ENCODE measurements at places on chromosomes 11 and 22.

DNA sequence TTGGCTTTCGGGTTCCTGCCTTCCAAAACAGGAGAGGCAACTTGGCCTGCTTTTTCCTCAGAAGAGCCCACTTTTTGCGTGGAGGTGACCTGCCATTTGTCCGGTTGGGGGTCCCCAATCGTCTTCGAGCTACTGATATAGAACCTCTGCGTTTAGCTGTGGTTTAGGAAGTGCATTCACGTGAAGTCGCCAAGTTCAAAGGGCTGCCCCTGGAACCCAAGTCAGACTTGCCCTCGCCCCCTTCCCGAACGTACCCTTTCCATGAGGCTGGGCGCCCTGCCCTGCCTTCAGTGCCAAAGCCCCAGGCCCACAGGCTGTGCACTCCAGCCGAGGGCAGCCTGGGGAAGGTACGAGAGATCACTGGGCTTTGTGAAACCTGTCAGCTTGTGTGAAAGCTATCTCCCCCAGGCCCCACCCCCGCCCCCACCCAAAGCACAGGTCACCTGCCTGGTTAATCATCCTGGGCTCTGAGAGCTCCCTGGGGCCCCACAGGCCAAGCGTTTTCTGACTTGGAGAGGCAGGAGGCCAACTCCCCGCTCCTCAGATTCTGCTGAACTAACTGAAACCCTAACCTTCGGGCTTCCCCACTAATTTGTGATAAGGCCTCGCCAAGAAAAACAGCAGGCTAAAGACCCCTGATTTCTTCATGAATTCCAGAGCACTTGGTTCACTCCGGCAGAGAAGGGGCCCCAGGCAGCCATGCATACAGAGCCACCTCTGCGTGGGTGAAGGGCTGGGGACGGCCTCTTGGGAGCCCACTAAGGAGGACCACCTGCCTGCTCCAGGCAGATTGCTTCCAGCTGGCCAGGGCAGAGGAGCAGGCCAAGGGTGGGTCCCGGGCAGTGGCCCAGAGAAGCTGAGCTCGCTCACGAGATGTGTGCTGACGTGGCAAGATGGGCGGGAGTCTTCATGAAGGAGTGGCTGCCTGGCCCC lies 25.8 kb upstream of the KCNQ1OT1 start:
- no peak for DNase-seq

DNA sequence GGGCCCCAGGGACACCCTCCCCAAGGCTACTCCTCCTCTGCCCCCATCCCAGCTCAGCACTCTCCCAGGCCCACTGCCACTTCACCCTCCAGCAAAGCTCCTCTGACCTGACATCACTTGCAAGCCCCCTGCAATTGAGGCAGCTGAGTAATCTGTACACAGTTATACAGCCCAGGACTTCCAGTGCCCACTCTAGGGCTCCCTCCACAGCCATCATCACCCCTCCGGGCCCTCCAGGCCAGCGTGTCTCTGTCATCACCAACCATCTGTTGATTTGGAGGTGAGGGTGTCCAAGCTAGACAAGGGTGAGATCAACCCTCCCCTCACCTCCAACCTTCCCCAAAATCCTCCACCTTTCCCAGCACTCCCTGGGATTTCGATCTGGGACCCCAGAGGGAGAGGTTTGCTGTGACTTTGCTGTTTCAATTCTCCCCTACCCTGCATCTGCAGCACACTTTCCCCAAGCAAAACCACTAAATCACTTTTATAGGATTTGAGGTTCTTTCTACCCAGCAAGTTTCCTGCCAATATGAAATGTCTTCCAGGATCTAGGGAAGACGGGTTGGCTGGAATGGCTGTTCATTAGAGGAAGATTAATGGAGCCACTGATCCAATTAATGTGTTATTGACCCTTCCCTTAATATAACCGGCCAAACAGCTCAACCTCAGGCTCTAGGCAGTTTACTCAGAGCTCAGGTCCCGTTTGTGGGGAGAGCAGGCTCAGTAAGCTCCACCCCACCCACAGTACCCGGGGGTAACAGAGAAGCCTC lies 92.9 kb downstream of the CHST1 start:
- no peak for DNase-seq

DNA sequence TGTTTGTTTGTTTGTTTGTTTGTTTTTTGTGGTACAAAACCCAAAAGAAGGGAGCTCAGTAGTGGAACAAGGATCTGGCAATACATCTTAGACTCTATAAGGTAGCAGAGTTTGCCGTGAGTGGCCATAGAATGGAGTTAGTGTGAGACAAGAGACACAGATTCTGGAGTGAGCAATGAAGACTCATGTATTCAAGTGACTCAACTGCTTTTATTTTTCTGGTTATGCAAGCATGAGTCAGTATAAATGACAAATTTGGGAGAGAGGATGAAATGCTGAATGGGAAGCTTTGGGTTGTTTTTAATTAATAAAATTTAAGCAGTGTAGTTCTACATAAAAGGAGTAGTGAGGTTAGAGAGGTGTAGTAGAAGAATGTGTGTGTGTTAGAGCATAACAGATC lies 143.6 kb upstream of the ANO5 start:
- no peak for DNase-seq

DNA sequence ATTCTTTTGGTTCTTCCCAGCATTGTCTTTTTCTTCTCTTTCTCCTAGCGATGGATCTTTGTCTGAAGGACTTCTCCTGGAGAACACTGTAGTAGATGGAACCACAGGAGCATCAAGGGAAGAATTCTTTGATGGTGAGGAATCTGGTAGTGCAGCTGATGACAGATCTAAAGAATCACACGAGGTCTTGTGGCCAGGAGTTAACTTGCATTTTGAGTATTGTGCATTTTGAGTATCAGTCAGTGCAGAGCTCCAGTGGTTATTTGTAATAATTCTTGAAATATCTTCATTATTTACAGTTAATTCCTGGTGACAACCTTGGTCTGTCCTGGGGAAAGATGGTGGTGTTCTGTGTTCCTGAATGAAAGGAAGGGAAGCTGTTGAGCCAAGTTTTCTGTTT lies 14.5 kb upstream of the POGLUT3 start:
- no peak for DNase-seq

DNA sequence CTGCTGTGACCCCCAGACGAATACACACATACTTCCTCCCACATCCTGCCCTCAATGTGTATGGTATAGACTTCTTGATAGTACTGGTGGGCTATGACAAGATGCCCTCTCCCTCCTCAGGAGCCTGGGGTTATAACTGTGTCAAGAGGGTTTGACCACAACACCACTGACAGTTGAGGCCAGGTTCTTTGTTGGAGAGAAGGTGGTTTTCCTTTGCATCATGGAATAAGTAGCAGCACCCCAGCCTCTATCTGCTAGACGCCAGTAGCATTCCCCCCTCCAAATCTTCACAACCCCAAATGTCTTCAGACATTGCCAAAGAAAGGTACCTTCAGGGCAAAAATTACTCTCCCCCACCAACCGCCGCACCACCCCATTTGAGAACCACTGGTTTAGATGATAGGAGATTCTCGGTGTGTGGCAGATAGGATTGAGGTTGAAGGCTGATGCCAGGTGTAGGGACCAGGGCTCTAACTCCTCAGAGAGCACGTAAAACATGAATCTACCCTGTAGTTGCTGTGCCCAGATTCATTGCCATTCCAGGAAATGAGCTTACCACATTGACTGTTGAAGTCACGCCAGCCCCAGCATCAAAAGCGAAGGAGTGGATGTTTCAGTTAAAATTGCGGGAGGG lies 5.5 kb upstream of the MYO18B start:
- DNase-seq: no peak

DNA sequence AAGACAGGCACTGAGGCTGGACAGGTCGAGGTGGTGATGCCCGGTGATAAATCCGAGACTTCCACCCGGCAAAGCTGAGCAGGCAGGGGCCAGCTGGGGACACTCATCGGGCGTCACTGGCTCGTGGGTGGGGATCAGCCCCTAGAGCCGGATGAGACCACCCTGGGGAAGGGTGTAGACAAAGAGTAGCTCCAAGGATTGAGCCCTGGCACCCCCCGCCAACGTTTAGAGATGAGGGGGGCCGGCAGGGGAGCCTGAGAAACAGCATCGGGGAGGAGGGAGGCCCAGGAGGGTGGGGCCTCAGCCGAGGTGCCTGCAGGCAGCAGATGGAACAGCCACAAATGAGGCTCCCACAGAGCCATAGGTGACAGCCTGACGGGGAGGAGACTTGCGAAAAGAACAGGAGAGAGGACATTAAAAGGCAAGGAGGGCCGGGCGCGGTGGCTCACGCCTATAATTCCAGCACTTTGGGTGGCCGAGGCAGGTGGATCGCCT lies 27.4 kb upstream of the CBX7 start:
- DNase-seq: no peak

- no peak for DNase-seq
These were observed 332 bp downstream of the TEAD1 start for GRCh38 chr11:12674571-12674935.

- no peak for DNase-seq
These were observed 6.7 kb upstream of the TRIM44 start for GRCh38 chr11:35655856-35656255.

- DNase-seq: no peak
These were observed 21.4 kb downstream of the GNAZ start for GRCh38 chr22:23091760-23092159.

DNA sequence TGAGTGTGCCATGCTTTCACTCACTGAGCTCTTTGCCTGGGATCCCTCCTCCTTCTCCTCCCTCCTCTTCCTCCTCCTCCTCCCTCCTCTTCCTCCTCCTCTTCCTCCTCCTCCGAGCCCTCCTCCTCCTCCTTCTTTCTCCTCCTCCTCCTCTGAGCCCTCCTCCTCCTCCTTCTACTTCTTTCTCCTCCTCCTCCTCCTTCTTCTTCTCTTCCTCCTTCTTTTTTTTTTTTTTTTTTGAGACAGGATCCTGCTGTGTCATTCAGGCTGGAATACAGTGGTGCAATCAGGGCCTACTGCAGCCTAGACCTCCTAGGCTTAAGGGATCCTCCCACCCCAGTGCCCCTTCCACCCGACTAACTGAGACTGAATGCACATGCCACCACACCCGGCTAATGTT lies 62.3 kb downstream of the DEUP1 start:
- DNase-seq: no peak

DNA sequence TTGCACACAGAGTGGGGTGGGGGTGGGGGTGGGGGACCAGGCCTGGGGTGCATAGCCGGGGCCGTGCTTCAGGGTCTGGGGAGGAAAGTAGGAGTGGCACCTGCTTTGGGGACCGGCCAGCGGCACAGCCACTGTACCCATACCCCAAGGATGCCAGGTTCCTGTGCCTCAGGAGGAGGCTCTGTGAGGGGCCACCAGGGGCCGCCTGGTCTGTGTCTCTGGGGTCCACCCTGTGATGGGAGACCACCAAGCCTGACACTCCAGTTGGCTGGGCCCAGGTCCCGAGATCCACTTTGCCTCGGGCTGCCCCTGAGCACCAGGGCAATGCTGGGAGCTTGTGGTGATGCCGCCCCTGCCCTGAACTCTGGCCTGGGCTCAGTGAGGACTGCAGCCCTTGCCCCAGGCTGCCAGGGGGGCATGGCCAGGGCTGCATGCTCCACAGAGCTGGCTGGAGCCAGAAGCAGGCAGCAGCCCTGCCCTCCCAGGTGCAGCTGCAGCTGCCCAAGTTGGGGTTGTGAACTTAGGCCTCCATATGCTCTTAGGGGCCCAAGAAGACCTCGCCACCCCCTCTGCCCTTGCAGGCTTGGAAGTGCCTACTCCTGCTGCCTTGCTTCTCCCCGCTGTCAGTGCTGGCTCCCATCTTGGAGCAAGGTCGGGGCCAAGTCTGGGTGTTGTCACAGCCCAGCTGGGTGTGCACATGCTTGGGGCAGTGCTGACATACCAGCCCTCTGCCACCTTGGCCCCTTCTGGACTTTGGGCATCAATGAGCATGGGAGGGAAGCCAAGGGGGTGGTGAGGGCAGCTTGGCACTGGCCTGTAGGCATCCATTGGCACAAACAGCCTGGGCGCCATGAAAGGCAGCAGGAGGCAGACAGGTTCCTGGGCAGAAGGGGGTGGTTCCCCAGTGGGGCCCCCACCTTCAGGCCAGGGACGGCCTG lies 123.3 kb upstream of the THY1 start:
- DNase-seq: no peak

DNA sequence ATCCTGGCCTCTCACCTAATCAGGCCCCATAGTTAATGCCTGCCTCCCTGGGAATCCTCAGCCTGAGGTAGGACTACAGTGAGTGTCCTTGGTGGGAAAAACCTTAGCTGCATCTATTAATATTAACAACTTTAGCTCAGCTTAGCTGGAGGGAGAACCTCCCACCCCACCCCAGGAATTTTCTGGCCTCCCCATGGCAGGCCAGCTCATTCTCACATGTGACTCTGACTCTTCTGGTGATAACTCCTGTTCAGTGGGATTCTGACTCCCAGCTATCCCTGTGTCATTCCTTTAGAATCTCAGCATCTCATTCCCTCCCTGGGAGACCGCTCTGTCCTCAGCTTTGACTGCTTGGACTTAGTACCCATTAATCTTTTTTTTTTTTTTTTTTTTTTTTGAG lies 14.5 kb downstream of the ART5 start:
- DNase-seq: no peak

DNA sequence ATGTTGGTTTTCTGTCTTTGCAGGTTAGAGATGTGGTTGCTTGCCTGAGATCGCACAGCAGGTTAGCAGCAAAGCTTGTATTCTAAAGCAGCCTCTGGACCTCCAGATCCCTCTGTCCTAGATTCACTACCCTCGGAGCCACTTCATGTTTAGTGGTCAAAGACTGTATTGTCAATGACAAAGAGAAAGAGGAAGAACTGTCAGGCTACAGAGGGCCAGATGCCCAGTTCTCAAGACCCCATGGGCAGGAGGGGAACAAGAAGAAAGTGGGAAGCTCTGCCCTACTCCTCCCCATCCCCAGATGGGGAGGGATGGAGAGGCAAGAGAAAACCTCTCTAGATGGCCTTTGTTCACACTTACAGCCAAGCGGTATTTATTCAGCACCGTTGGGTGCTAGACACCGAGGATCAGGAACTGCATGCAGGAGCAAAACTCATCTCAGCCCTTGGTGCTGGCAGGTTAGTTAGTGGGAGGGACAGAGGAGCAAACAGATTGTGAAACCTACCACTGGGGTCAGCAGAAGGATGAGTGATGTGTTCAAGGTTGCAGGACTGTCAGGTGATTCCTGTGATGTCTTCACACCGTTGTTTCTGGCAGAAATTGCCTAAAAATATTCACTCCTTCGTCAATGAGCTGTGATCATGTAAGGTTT lies 38.3 kb upstream of the PTPRJ start:
- DNase-seq: no peak

- DNase-seq: no peak
These were observed at the start of gene SORL1-AS1 for GRCh38 chr11:121452609-121453150. Gene SORL1-AS1 (minus strand): TSS chr11:121452967.

- no peak for DNase-seq
These were observed 64.4 kb upstream of the RRM1 start for GRCh38 chr11:4030197-4030596.

GRCh38 chr11:62439785-62440602 lies 21.2 kb downstream of the SCGB1A1 start:
- DNase-seq: no peak

GRCh38 chr22:32527756-32528155 lies 53.1 kb downstream of the FBXO7 start:
- DNase-seq: no peak

GRCh38 chr11:95187723-95188122 lies 43.3 kb downstream of the SESN3 start:
- DNase-seq: no peak

DNA sequence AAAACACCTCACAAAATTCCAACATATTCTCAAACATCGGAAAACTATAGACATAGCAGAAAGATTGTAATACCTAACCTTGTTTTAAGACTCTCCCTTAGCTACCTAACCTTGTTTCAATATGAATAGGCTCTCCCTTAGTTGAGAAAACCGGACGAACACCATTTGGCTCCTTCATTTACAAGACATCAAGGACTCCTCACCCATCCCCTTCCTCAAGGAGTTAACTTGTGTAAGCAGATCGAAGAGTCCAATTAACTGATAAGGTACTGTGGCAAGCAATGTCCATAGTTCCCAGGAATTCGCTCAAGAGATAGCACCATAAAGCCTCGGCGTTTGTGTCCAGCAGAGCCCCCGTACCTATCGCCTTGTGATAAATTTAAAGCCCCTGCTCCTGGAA lies 4.6 kb upstream of the ACRV1 start:
- DNase-seq: no peak

All from NCI-H1436 treated with DMSO at 0.1 percent for 48 hours (cell line).